HCT116 (cell line): ENCODE measurements at places on chromosomes 2 and 18.

DNA sequence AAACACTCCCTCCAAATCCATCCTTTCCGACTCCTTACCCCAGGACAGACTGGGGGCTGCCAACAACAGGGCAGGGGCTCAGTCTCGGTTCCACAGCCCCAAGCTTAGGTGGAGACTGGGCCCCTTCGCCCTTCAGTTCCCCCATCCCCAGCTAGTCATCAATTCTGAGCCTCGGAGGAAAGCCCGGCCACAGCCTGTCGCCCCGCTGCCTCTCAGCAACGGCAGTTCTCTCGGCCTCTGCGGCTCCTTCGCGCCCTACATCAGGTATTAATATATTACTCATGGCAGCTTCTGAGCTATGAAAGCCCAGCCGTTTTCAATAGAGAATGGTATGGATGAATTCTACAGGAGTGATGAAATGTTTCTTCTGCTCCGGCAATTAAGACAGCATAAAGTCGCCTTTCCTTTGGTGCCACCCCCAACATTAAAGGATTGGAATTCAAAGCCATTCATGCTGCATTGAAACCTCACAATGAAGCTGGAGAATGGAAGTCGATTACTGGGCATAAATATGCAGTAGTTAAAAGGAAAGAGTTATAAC lies 2.8 kb downstream of the HDAC4 start:
- DNase-seq, result no peak

DNA sequence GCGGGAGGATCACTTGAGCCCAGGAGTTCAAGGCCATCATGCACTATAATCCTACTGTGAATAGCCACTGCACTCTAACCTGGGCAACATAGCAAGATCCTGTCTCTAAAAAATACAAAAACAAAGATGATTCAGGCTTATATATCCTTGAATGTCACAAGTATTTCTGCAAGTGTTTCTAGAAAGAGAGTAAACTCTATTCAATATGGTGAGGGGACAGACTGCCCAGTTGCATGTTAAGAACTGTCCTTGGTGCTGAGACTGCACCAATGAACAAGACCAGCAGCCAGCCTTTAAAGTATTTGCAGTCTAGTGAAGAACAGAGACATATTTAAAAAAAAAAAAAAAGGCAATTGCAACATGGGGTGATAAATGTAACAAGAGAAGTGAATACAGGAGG lies 16.4 kb downstream of the MAP3K19 start:
- DNase-seq, result no peak

- no peak for DNase-seq
These were observed 27.2 kb downstream of the ITGA6 start for GRCh38 chr2:172454404-172455120.

DNA sequence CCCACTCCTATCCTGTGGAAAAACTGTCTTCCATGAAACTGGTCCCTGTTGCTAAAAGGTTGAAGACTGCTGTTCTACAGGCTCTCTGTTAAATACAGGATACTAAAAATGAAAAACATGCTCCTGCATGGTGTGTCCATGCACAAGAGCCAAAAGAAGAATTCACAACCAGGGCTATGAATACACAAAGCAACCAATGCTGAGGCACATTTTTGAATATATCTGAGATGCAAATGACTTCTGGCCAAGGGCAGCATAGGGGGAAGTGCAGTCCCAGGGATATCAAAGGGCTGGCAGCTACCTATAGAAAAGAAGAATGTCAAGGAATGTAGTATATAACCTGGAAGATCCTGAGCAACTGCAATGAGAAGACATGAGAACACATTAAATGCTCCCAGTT lies 6.6 kb downstream of the NEMP2 start:
- DNase-seq, result no peak

- DNase-seq, result no peak
These were observed 22.8 kb upstream of the RUFY4 start for GRCh38 chr2:218046238-218046637.

DNA sequence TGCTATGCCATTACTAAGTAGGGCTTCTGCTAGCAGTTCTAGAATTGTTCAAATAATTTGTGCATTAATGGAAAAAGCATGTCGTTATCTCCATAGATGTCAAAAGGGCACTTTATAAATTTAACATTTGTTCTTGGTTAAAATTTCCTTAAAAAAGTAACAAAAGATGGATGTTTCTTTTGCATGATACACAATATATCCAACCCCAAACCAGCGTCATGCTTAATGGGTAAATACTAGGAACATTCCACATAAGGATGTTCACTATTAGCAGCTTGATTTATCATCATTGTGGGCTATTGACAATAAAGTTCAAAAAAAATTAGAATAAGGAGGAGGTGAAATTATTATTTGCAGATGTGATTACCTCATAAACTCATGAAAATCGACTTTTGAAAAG lies 79.7 kb downstream of the GREB1L start:
- DNase-seq, result no peak

- no peak for DNase-seq
These were observed 66.4 kb downstream of the OSR1 start for GRCh38 chr2:19292007-19292406.

- DNase-seq, result no peak
These were observed 1.4 kb downstream of the NDUFA10 start for GRCh38 chr2:240023792-240024191.

DNA sequence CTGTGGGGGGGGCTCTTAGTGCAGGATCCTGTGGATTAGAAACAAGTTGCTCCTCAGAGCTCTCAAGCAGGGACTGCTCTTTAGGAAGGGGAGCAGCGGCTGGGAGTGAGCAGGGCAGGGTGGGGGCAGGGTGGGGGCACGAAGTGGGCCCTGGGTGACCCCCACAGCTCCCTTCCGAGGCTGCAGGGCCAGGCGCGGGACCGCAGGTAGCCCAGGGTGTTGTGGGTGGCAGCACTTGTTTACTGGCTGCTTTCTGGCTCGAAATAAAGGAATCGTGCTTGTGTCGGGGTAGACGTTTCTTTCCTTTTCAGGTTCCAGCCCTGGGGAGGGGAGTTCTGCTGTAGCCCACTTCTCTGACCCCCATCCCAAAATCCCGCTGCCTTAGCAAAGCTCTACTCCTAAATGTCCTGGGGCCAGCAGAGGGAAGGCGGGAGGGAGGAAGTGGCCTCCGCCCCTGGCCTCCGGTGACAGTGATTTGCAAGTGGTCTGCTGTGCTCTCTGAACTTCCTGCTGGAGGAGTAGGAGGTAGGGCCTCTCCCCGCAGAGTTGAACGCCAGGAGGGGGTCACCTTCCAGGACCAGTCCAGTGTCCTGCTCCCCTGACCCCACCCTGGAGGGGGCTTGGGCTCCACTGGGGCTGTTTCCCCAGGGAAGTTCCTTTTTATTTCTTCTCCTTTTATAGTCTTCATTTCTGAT lies 8.3 kb downstream of the NEU4 start:
- DNase-seq, result no peak
